Ovary (tissue), 10 donors: ENCODE measurements at places on chromosomes 3 and 15. TPM values are rescaled to one million over a fixed set of nuclear protein-coding genes. Genes with fewer than 3 reads are reported as not detected.
A peak's percentile ranks its signal among the peaks of the same experiment; 100 is the strongest.

DNA sequence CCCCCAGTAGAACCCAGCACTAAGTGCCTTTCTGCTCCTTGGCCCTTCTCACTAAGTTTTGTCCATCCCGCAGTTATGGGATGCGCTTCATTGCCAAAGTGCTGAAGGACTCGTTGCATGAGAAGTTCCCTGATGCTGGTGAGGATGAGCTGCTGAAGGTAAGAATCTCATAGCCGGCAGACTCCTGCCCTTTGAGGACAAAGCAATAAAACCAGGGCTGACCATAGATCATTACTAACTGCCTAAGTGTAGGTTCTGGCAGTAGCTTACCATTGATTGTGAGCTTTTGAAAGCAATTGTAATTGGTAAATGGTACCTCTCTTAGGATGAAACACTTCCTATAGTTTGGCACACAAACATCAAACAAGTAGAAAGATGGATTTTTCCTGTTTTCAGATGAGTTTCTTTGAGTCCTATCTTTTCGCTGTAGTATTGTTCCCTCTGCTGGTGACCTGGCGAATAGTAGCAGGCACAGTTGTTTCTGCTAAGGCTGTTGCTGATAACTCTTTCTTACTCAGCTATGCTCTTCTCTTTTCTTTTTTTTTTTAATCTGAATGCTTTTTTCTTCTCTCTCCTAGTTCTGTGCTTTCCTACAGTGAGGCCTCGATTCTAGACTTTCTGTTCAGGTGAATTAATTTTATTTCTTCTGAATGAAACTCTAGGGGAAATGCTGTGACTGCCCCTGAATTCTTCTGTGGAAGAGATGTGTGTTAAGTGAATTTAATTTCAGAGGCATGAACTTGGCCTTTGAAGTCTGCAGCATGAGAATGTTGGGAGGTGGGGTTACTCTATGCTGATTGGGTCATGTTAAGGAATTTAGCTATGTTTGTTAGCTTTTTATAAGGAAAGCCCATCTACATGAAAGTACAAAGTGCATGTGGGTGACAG lies 47.4 kb upstream of the CRTC3 start:
- peak; percentile 72 for DNase-seq

DNA sequence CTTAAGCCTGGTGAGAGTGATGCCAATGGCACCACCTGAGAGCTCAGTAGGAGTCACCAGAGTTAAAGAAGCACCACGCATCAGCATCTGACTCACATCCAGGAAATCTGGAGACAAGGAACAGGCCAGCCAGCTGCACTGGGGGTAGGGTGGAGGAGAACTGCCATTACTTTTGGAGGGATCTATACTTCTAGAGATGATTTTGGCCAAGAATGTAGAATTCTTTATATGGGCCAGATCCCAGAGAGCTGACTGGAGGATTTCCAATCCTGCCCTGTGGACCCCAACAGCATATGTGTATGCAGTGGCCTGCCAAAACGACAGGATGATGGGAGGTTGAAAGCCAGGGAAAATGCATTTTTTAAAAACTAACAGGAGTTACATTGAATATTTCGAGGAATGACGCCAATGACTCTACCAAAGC lies 29.8 kb downstream of the CCR3 start:
- DNase-seq, result no peak

GRCh38 chr3:127628788-127629466 lies at the start of gene PODXL2:
Gene PODXL2 (plus strand): TSS chr3:127629185. CDS start chr3:127629220, 35 bp downstream.
- DNase-seq, result peak; percentile 64

The ZNF619 gene
- 2.3 TPM for polyA plus RNA-seq

DNA sequence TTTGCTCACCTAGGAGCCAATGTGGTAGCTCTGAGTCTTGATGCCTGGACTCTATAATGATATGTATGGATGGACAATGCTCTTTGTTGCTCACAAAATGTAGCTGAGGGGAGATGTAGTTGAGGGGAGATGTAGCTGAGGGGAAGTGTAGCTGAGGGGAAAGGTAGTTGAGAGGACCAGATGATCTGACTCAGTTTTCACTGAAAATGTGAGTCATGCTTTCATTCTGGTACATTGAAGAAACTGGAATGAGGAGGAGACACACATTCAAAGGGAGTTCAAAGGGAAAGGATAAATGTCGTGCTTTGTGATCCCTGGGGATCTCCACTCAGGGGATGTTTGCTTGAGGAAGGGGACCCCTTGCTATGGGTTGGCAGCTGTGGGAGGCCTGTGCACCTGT lies 302.9 kb upstream of the TRIM42 start:
- no peak for DNase-seq
